Activated CD8-positive, alpha-beta T cell treated with anti-CD3 and anti-CD28 coated beads for 36 hours (primary cell): ENCODE measurements at places on chromosomes 3 and 15. TPM values are rescaled to one million over a fixed set of nuclear protein-coding genes. Genes with fewer than 3 reads are reported as not detected.

- no peak for DNase-seq
Measured at GRCh38 chr3:117788061-117788460, 1078.5 kb downstream of the TUSC7 start.

GRCh38 chr3:167886690-167887089 lies 151.2 kb downstream of the SERPINI1 start:
- DNase-seq = no peak

GRCh38 chr3:11434017-11434526 lies 161.9 kb downstream of the ATG7 start:
- DNase-seq = no peak

DNA sequence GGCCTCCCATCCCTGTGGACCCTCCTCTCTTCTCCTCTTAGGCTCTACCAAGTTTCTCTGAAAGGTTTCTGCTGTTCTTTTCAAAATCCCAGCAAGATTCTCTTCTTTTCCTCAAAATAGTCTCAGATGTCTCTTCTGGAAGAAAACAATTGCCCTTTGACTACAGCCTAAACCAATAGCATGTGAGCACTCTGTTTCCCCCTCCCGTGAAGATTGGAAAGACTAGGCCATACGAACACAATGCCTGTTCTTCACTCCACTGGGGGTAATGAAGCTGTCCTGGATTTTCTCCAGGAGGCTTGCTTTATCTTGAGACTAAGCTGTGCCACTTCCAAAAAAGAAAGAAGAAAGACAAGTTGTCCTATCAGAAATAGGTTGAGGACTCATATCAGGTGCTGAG lies 178.7 kb upstream of the MCTP2 start:
- DNase-seq = no peak

- DNase-seq = peak; percentile 35
Measured at GRCh38 chr3:119301662-119302061, 7.5 kb downstream of the ARHGAP31 start.

DNA sequence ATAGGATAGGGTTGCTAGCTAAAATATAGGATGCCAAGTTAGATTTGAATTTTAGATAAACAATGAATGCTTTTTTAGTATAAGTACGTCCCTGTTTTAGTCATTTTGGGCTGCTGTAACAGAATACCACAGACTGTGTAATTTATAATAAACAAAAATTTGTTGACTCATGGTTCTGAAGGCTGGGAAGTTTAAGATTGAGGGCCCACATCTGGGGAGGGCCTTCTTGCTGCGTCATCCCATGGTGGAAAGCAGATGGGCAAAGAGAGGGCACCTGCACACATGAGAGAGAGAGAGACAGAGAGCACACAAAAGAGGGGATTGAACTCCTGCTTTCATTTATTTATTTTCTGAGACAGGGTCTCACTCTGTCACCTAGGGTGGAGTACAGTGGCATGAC lies 246.5 kb downstream of the EPHB1 start:
- DNase-seq = no peak

Gene ZPLD1
- total RNA-seq = not detected

Gene THBS1
- total RNA-seq = 1.1 TPM

Gene HRH1
- 0.59 TPM for total RNA-seq

Gene GCHFR
- 44.8 TPM for total RNA-seq

Gene FRMD5
- 0.23 TPM for total RNA-seq

Gene SV2B
- not detected for total RNA-seq

Gene KAT2B
- 18.6 TPM for total RNA-seq

Gene ALS2CL
- total RNA-seq = 1.7 TPM
